ENCODE measurements at places on chromosomes 13 and 19.

DNA sequence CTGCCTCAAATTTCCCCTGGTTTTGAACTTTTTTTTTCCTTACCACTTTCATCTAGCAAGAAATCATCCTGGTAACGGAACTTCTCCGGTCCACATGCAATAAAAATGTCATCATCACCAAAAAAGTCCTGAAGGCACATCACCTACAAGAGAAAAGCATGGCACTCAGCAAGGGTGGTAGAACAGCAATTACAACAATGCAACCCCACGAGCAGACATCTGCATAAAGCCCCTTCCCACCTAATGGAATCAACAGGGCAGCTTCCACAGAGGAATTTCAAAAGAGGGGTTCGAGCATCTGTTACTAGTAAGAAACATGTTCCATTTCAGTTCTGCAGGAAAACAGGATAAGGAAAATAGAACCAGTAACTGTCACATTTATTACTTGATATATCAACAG, 183.9 kb downstream of the DCLK1 start:
- no peak for DNase-seq

DNA sequence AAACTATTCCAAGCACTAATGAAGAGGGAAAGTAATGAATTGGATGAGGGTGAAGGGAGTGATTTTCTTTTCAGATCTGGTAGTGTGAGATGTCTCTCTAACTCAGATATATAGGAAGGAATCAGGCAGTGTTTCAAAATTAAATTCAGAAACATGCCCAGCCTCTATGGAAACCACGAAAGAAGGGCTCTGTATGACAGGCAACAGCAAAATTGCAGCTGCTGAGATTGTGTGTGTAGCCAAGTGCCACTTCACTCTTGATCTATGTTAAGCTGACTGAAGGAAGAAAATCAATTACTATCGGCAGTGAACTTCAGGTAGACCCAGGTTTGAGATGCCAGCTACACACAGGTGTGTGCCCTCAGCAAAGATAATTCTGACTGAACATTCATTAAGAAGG, 387.4 kb downstream of the PCDH9 start:
- DNase-seq = no peak

- no peak for DNase-seq
Observed at GRCh38 chr13:25203127-25203740, 31.1 kb upstream of the AMER2 start.

DNA sequence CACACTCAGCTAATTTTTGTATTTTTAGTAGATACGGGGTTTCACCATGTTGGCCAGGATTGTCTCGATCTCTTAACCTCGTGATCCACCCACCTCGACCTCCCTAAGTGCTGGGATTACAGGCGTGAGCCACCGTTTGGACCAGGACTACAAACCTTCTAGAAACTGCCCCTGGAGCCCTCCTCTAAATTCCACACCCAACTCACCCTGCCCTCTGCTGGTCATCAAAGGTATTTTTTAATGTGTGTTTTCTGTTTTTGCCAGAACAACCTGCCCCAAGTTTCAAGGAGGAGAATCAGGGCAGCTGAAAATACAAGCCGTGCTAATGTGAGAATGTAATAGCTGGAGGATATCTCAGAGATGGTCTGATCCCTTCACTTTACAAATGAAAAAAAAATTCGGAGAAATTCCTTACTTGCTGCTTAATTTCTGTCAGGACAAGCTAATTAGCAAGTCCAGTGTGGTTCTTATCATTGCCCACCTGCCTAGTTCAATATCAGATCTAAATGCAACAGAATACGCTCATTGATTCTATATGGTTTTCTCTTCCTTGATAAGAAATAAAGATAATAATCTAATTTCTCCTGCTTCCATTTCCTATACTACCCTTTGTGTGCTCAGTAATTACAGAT, 4.1 kb downstream of the ATP8A2 start:
- peak; percentile 1 for DNase-seq

DNA sequence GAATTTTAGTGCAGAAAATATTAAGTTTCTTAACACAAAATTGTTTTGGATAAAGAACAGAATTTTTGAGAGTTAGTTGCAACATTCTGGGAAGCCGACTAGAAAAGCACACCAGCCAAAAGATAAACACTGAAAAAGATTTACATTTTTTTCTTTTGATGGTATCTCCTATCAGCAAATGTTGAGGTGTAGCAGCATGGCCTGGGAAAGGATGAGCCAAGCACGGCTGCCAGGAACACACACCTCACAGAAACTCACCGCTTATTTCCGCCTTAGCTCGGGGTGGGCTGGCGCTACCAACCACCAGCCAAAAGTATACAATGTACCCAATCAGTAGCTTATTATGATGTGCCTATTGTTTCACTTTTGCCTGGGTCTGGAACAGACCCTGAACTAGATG, 134.7 kb downstream of the MIPEP start:
- DNase-seq = no peak
